Metanephros (tissue), 2 donors: ENCODE measurements at places on chromosomes 13 and 19. TPM values are rescaled to one million over a fixed set of nuclear protein-coding genes. Genes with fewer than 3 reads are reported as not detected.

Gene RYR1
- total RNA-seq, result 107 TPM

Gene ATXN8OS
- total RNA-seq, result not detected

Gene PALM3
- total RNA-seq, result 5.0 TPM

Gene NCR1
- 0.70 TPM for total RNA-seq

Gene PSG7
- not detected for total RNA-seq

Gene AZU1
- 30.4 TPM for total RNA-seq

Gene TPTE2
- not detected for total RNA-seq

Gene PCP2
- not detected for total RNA-seq
